ENCODE measurements at places on chromosomes 3 and 15.
A peak's percentile ranks its signal among the peaks of the same experiment; 100 is the strongest.

DNA sequence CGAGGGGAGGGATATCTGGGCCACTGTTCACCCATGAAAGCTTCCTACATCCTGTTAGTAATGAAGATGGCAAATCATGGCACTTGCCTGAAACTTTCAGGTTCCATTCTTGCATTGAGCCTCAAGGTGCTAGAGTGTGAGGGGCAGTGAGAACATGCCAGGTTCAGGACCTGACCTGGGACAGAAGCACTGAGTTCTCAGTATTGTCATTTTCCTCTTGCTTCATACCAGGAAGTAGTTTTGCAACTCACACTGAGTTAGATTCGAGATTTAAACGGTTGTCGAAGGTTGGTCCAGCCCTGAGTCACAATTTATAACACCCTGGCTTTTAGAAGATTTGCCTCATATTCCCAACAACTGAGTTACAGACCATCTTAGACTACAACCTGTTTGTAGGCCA, 11.8 kb upstream of the MEIS2 start:
- no peak for DNase-seq

GRCh38 chr3:129409541-129409940, 18.9 kb downstream of the EFCAB12 start:
- no peak for DNase-seq

DNA sequence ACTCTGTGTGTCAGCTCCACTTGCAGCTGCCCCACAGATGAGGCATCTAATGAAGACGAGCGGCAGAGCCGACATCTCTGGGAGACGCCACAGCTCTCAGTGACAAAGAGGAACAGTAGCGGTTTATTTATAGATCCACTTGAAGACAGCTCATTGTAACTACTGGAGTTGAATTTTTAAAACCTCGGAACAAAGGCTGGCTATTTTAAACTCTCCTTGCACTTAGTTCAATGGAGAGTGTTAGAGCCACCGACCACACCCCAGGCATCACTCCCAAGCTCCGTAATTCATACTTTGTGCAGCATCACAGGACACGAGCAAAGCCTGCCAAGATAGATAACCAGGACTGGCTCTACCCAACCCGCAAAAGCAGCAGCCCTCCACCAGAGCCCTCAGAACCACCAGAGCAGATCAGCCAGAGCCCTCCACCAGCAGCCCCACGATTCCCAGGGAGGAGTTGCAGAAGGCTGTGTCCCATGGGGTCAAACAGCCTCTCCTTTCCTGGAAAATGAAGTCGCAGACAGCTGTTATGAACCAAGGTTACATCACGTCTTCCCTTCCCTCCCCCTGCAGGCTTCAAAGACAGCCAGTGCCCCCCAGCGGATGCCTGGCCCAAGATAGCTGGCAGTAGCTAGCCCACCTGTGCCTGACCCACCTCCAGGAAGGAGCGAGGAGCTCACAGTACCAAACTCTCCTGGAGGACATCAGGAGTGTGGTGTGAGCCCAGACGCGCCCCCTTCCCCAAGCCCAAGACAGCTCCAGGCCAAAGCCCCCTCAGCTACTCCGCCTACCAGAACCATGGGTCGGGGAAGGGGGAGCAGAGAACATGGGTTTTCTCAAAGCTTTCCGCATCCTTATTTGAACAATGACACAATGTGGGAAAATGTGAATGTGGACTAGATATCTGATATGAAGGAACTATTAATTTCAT, 45.7 kb downstream of the POC1A start:
- no peak for DNase-seq

DNA sequence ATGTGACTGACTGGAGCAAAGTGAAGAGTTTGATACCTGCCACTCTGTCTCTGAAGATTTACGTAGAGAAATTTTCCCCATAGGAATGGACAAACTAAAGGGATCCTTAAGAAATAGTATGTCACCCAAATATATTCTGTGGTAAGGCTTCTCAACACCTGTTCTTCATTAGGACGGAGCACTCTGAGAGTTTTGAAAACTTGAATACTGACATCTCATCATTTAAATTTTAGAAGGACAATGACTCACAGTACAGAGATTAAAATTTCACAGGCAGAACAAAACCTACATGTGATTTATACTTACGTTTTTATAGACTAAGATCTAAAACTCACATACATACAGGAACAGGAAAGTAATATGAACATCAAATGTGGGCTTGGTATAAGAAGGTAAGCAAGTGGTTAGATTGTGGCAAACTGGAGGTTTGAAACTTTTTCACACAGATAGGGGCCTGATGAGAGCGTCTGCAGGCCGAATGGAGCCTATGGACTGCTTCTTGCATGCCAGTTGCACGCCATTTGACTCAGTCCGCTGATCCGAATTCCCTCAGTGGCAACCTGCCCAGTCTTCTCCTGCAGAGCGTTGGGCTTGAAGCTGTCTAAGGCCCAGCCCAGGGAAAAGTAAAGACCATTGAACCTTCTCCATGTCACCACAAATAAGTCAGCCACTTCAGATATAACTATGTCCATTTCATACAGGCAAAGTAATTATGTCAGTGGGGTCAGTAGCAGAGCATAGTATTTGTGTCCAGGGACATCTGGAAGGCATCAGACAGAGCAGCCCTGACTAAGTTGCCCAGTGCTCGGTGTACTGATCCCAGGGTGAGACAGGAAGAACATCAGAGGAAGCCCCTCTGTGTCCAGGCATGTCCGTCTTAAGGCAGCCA, 45.7 kb downstream of the ZBTB38 start:
- DNase-seq = no peak

DNA sequence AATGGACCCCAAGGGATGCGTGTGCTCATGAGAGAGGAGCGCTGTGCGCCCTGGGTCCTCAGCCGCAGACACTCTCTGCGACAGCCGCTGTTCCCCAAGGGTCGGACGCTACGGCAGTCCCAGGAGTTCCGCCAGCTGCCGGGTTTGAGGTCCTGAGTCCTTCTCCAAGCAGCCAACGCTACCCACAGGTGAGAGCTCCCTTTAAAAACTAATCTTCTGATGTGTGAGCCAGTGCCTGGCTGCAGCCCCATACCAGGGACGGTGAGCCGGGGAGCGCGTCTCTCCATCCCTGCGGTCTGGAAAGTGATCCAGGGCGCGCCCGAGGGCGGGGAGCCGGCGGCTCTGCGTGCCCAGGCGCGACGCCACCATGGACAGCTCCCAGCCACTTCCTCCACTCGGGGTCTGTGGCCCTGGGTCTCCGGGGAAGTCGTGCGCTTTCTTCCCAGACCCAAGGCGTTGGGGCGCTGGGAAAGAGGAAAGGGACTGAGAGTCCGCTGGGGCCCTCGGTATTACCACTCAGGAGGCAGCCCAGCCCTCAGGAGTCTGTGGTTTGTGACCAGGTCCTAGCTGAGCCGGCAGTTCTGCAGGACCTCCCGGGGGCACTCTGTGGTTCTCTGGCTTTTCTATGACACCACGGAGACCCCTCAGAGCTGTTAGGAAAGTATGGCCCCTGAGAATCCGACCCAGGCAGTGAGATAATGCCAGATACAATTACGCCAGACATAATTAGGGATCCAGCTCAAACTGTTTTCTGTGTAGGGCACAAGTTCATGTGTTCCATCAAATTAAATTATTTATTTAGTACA, 1.4 kb downstream of the CEMIP start:
- DNase-seq = no peak

GRCh38 chr3:5213574-5213966, 26.1 kb downstream of the EDEM1 start:
- no peak for DNase-seq

GRCh38 chr3:33881156-33882064, 83.0 kb downstream of the PDCD6IP start:
- DNase-seq = no peak

GRCh38 chr3:130779031-130779430, 32.4 kb upstream of the PIK3R4 start:
- no peak for DNase-seq

- no peak for DNase-seq
Observed at GRCh38 chr3:194431554-194431953, 32.5 kb upstream of the GP5 start.

GRCh38 chr15:33310481-33311311, at the start of gene RYR3:
RYR3 (plus strand) TSS chr15:33310967; CDS start chr15:33311046, 79 bp downstream.
- no peak for DNase-seq

- DNase-seq = no peak
Observed at GRCh38 chr3:139443186-139443585, 33.1 kb downstream of the RBP2 start.

- no peak for DNase-seq
Observed at GRCh38 chr3:55646121-55646520, 159.0 kb upstream of the WNT5A start.

GRCh38 chr3:54892168-54892567, 35.7 kb downstream of the LRTM1 start:
- no peak for DNase-seq

DNA sequence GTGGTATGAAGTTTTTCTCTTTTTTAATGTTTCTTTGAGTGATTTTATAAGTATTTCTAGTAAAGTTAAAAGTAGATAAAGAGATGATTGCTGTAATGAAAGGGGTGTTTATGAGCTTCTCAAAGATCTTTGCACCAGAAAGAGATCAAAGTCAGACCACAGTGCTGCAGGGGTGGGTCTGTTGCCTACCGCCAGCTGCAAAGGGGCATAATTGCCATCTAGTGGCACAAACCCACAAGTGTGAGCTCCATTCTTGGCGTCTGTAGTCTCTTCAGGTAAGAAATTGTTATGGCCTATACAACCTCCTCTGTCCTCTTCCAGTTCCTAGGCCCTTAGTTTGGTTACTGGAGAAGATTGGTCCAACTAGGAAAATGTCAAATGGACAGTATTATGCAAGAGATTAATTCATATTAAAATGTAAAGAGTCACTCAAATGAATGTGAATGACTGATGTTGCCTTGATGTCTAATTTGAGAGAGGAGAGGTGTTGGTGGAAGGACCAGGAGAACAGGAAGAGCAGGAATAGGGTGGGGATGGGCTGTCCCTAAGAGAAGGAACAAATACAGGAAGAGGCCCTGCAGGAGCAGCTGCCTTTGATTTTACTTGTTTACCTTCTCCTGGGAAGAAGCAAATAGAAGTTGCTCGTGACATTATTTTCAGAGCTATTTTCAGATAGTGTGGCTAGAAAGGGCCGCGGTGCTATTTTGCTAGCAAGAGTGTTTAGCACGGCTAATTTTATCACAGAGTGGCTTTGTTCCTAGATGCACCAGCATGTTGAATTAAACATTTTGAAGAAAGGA, 53.0 kb upstream of the GSK3B start:
- DNase-seq = no peak

DNA sequence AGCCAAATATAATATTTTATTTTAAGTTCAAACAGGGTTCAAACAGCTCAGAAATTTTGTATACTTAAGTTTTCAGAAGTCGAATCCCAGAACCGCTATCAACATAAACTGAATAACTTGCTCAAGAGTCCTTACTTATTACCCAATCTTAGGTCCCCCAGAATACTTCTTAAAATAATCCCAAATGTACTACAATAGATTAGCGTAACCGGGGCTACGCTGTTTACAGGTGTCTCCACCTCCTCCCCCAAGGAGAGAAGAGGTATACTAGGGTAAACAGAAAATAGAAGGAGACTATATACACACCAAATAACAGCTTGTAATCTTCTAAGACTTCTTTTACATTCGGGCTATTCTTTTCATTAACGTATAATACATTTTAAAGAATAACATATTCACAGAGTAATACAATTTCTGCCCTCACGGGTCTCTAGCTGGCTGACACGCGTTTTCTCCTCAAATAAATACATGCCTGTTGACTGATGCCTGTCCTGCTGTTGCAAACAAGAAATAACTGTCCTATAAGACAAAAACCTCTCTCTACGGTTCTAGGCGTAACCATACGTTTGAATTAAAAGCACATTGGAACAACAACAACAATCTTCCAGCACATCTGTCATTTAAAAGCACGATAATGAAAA, 1.3 kb downstream of the DENND4A start:
- no peak for DNase-seq

GRCh38 chr3:141060327-141060726, 9.2 kb downstream of the SPSB4 start:
- DNase-seq = no peak

DNA sequence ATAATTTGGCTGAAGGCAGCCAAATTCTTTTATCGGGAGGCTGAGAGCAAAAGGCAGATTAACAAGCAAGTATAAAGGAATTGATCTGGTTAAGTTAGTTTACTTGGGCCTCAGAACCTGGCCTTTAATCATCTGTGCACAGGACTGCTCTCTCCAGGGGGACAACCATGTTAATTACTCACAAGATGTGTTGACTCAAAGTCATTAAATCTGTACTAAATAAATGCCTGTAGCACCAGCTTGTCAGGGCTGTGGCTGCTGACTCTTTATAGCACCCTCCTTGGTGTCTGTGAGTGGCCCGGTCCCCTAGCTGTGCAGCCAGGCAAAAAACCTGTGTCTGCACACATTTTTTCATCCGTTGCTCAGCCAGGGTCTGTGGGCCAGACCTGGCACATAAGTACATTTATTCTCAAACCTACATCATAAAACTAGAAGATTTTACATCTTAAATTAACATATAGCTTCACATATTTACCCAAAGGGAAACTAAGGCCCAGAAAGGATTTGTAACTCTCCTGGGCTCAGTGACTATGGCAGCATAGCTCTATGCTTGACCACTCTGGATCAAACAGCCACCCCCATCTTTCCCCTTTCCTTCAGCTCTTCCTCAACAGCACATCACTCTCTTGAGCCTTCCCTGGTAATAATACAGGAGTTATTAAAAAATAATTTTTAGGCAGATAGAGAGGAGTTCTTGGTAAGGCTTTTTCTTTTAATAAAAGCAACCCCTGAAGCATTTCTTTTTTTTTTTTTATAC, 51.4 kb downstream of the NCEH1 start:
- DNase-seq = peak; percentile 76

- no peak for DNase-seq
Observed at GRCh38 chr3:195057716-195058115, 213.2 kb downstream of the XXYLT1 start.

DNA sequence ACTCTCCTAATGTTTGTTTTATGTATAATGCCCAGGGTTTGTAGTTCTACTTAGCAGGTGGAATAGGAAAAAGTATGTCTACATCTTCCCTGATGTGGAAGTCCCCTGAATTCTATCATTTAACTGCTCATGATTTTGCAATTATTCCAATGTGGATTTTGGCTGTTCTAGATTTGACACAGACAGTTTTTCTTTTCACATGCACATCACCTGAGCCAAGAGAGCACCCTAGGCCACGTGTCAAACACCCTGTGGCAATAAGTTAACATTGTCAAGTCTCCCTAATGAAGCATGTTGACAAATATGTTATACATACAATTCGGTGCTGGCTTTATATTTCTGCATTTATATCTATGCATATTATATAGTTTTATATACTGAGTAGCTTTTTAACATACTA, 70.0 kb upstream of the SUCLG2 start:
- no peak for DNase-seq

GRCh38 chr3:141067206-141067974, 16.2 kb downstream of the SPSB4 start:
- DNase-seq = no peak

- DNase-seq = no peak
Observed at GRCh38 chr3:151075869-151076562, 9.4 kb upstream of the MED12L start.
